ENCODE measurements at places on chromosomes 1 and 21.

GRCh38 chr1:44225761-44226160 lies 12.5 kb downstream of the DMAP1 start:
- no peak for DNase-seq

DNA sequence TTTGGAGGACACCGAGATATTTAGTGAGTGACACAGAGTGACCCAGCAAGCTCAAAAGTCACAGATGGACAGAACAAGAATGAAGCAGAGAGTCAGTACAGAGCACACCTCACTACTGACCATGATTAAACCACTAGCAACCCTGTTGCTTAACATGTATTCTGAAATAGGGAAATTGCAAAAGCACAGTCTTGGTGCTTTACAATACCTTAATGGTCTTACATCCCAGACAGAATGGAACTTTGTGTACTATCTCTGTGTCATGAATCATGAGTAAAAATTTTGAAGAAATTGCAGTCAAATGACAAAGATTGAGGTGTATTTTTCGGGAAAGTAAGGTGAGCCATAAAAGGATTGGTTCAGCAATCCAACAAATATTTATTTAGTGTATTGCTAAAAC lies 2.7 kb upstream of the SAMSN1 start:
- no peak for DNase-seq

GRCh38 chr1:101363891-101364318 lies 127.1 kb downstream of the S1PR1 start:
- DNase-seq, result no peak

GRCh38 chr1:68011657-68012375 lies 38.6 kb downstream of the DIRAS3 start:
- DNase-seq, result no peak

- no peak for DNase-seq
These were observed 59.9 kb upstream of the CDC42BPA start for GRCh38 chr1:227378181-227378580.

- no peak for DNase-seq
These were observed 26.8 kb downstream of the TSHB start for GRCh38 chr1:115056395-115056798.

- DNase-seq, result no peak
These were observed 76.0 kb upstream of the ZNF648 start for GRCh38 chr1:182137546-182137945.

DNA sequence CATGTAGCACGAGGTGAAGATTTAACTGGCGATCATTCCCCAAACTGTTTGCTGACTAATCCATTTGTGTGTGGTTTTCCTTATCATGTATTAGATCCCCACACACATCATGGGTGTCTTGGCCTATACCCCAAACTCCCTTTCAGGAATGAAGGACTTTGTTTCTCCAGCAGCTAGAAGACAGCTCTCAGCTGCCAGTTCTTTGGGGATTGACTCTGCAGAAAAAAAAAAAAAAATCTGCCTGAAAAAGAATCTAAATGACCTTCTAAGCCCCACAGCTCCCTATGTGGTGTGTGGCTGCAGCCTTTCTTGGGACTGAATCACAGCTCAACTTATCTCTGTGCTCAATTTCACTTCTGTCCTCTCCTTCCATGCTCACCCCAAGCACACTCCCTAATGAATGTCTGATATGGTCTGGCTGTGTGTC lies 256.3 kb upstream of the DUSP10 start:
- DNase-seq, result no peak

- no peak for DNase-seq
These were observed 1.5 kb downstream of the KIF1B start for GRCh38 chr1:10211805-10212410.

DNA sequence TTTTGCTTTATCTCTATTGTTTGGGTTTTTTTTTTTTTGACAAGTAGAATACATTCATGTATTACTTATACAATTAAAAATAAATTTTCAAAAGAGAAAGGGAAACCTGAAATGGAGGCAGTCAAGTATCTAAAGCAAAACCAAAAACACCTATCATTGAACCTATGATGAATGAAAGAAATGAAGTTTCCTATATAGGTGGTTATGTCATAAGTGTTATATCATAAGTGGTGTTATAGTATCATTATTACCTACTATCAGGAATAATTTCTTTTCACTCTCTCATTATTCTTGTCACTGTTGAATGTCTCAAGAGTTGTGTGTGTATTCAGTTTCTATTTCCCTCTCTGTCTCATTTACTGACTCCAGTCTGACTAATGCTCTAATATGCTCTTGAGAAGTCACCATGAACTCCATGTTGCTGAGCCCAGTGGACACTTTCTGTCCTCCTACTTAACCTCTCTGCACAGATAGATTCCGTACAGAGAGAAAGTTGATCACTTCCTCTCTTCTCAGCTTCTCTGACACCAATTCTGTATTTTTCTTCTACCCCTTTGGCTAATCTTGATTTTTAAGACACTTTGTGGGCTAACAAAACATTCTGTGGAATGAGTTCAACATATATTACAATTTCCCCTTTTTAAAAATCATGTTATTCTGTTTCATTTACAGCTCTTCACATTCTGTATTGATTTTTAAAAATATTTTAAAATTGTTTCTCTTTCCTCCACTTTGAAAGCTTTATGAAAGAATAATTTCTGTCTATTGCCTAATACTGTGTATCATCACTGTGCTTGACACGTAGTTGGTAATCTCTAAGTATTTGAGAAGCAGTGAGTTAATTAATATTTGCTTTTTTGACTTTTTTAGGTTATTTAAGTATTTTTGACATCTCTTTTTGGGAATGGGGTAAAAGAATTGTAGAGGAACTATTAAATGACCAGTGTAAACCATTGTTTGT lies 50.1 kb downstream of the RASAL2 start:
- no peak for DNase-seq

- DNase-seq, result no peak
These were observed 55.7 kb upstream of the KCNE2 start for GRCh38 chr21:34307991-34308532.

DNA sequence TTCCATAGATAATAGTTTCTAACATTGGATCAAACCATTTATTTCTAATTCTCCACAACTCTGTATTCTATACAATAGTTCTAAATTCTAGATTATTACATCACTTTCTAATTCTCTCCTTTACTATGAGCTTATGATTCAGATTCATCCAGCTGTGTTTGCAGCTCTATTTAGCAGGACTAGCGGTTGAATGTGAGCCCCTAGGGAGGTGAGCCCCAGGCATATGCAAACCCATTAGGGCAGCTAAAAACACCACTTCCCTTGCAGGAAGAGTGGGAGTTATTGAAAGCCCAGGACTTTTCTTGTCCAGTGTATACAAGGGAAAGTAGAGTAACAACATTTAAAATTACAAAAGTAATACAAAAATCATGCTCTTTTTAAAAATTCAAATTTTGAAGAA lies 56.9 kb downstream of the KRTAP19-8 start:
- no peak for DNase-seq

GRCh38 chr1:197902131-197902453 lies 338 bp upstream of the C1orf53 start:
- DNase-seq, result no peak

DNA sequence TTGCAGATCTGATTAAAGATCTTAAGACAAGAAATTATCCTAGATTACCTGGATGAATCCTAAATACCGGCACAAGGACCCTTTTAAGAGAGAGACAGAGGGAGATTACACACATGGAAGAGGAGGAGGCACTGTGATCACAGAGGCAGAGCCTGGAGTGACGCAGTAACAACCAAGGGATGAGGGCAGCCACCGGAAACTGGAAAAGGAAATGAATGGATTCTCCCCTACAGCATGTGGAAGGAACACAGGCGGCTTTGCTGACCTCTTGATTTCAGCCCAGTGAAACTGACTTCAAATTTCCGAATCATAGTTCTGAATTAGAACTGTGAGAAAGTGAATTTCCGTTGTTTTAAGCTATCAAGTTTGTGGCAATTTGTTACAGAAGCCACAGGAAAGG lies 50.2 kb upstream of the IVNS1ABP start:
- DNase-seq, result no peak

GRCh38 chr1:81044708-81045107 lies 756.0 kb upstream of the ADGRL2 start:
- DNase-seq, result no peak

DNA sequence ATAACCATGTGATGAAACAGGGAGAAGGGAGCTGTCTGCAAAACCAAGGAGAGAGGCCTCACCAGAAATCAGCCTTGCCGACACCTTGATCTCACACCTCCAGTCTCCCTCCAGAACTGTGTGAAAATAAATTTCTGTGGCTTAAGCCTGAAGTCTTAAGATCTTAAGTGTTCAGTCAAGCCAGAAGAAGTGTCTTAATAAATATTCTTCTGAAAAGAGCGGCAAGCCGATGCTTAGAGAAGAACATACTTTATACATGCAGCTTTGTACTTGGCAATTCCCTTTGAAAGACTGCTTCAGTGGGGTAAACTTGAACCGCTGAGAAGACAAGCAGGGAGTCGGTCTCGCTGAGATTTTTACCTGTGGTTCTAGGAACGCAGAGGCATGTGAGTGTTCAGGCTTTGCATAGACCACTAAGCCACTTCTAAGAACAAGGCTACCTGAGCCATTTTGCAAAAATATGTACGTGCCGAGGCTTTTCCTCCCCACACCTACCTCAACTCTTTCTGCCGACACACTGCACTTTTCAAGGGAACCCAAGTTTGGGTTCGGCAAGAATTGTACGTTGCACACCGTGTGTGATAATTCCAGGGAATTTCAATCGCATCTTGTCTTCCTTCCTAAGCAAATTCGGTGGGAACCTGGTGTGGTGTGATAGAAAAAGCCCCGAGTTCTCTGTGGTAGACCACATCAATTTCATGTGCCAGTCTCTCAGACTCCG lies 3.4 kb downstream of the RUNX1 start:
- DNase-seq, result no peak

GRCh38 chr1:26020330-26020768 lies 1.2 kb upstream of the EXTL1 start:
- DNase-seq, result no peak

DNA sequence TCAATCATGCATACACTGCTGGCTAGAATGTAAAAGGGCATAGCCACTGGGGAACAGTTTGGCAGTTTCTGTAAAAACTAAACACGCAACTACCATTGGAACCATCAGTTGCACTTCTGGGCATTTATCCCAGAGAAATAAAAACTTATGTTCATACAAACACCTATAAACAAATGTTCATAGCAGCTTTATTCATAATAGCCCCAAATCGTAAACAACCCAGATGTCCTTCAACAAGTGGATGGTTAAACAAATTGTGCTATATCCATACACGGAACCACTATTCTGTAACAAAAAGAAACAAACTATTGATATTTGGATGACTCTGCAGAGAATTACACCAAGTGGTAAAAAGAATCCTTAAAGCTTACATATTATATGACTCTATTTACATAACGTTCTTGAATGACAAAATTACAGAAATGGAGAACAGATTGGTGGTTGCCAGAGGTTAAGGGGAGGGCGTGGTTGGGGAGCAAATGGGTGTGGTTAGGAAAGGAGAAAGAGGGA lies 22.8 kb downstream of the LACTBL1 start:
- no peak for DNase-seq

DNA sequence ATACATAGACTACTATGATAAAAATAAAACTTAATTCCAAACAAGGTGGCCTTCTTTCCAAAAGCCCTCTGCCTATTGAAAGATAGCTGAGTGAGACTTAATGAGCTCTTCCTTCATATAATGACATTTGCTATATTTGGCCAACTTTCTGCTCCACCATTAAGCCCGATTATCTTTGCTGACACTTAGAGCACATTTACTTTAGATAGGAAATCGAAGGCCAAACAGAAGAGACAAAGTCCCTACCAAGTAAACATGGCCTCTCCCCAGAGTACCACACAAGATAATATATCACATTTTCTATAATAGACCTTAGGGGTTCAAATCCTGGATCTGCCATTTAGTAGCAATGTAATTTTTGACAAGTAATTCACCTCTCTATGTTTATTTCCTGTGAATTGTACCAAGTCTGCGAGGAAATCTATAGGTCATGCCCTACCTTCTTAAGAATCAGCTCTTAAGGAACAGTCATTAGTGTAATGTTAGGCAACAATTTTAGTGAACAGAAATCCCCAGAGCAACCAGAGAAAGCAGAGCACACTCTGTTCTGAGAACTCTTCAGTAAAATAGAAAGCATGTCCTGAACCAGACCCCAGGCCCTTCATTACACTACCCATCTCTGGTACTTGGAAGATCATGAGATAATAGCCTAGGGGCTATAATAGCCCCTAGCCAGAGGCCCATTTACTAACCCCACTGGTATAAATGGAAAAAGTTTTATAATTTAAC lies 17.3 kb upstream of the COA6 start:
- no peak for DNase-seq

DNA sequence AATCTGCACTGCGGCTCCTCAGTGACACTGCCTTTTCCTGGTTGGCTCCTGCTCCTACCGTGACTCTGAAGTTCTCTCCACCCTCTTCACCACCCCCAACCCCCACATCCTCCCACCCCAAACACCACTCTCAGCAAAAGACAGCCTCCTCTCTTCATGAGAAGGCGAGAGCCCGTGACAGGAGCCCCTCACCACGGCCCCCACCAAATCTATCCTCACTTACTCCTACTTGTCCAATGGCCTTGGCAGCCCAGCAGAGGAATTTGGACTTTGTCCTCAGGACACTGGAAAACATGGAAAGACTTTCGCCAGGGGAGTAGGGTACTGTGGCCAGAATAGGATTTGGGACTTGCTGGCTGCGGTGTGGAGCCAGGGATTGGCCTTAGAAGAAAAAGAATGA lies 6.9 kb downstream of the TMEM125 start:
- peak; percentile 39 for DNase-seq

DNA sequence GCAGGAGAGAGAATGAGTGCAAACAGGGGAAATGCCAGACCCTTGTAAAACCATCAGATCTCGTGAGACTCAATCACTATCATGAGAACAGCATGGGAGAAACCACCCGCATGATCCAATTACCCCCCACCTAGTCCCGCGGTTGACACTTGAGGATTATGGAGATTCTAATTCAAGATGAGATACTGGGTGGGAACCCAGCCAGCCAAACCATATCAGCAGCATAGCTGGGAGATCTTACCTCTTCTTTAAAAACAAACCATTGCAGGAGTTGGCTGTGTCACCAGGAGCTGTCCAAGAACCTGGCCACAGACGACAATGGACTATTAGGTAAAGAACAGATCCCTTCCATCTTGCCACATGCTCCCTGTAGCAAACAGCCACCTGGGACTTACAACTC lies 422.7 kb downstream of the MATN1 start:
- no peak for DNase-seq

- no peak for DNase-seq
These were observed 5.9 kb upstream of the TAGLN2 start for GRCh38 chr1:159931101-159931794.

- no peak for DNase-seq
These were observed 80.0 kb downstream of the LHX4 start for GRCh38 chr1:180310095-180310494.

- no peak for DNase-seq
These were observed 170.1 kb upstream of the IRF2BP2 start for GRCh38 chr1:234780112-234780511.

All from progenitor cell of endocrine pancreas (in vitro differentiated cells).